Esophagus mucosa (tissue), 1 donor: ENCODE measurements at places on chromosomes 12 and 14.

GRCh38 chr12:124369827-124370378 is 75.0 kb downstream of the RFLNA start:
- ATAC-seq, result no peak

GRCh38 chr14:63510538-63510937 is 32.6 kb downstream of the PPP2R5E start:
- ATAC-seq, result no peak

DNA sequence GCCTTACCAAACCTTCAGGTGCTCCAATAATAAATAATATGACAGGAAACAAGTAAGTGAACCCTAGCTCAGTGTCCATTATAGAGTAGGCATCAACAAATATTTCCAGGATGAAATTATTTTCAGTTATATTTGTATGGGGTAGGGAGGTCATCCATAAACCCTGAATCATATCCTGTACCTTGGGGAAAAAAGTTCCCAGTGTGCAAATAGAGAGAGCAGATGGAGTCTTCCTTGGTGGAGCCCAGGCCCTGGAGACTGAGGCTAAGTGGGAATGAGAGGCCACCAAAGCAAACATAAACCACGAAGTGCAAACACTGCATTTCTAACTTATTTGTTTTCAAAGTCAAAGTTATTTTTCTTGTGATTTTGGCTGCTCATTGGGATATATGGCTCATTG is 8.5 kb upstream of the ERP27 start:
- ATAC-seq, result no peak

DNA sequence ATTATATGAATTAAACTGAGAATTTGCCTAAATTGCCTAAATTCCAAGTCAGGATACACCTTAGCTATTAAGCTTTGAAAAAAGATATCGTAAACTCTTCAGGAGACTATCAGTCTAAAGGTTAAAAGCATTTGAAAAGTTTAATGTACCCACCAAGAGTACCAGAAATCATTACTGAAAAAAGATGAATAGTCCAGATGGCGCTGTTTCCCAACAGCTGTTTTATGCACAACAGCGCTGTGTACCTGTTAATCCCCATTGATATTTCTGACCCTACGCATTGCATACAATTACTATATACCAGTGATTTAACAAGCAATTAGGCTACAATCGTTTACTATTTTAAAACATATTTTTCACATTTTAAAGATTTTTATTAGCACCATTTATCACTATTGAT is 185.0 kb downstream of the PLCZ1 start:
- ATAC-seq, result no peak

- no peak for ATAC-seq
Measured at GRCh38 chr12:49260166-49260565, 4.7 kb upstream of the TUBA1C start.
